ENCODE measurements at places on chromosomes 4 and X.

DNA sequence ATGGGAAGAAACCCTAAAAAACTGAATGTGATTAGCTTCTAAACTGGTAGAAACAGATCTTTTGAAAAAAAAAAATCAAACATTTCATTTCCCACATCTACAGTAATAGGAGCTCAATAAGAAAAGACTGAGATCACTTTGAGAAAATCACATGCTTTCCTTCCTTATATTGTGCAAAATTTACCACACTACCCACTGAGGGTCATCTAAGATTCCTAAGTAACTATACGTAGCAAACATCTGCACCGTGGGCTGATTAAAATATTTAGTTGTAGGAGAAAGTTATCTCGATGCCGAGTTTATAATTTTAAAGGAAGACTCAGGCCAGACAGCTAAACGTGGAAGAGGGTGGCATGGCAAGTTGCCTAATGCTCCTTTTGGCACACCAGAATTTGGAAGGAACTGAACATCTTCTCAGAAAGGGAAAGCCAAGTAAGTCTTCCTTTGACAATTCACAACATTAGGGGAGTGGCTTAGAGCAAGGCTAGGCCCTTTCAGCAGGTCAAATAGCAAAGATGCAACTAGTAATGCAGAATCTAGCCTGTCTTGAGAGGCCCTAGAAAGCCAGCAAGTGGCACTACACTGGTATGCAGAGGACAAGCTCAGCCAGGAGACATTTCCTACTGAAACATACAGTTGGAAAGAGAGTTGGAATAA is 128.0 kb downstream of the TMA16 start:
- no peak for DNase-seq

DNA sequence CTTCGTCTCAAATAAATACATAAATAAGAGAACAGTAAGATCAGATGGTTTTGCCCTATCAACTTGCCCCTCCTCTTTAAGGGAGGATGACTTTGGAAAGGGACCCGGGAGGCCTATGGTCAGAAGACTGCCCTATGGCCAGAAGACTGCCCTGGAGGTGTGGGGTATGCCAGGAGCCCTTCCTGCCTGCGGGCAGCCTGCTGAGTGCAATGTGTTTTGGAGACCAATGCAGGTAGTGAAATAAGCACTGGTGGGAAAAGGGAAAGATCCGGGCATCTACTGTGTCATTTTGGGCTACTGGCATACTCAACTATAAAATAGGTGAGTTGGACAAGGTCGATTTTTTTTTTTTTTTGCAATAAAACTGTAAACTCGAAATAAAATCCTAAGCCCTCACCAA is 129.8 kb upstream of the SLC34A2 start:
- no peak for DNase-seq

DNA sequence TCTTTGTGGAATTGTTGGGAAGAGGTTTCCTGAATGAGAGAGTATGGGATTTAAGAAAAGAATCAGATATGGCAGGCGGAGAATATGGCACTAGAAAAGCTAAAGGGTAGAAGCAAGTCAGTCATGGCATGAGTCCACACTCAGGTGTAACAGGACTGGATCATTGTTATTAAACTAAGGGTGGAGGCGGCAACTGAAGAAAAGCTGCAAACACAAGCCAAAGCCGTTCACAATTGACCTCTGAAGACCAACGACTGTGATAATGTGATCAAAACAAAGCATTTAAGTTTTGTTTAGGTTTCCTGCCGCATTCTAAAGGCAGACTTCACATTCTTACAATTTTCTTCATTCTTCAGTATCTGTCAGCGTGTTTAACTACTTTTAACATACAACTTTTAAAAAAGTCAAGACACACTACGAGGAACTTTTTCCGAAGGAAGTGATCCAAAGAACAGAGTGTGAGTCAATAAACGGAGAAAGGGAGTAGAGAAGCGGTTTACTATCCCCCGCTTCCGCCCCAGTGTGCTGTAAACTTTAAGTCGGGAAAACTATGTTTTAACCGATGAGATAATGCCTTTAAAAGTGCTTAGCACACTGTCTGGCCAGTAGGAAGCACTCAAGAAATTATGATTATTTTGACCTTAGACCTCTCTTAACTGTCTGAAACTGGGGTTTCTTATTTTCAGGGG is 909 bp upstream of the SLAIN2 start:
- DNase-seq = peak; percentile 20

GRCh38 chrX:40772290-40772689 is 36.9 kb upstream of the MED14 start:
- no peak for DNase-seq

- DNase-seq = no peak
These were observed 466.2 kb downstream of the BCOR start for GRCh38 chrX:39631276-39632229.

DNA sequence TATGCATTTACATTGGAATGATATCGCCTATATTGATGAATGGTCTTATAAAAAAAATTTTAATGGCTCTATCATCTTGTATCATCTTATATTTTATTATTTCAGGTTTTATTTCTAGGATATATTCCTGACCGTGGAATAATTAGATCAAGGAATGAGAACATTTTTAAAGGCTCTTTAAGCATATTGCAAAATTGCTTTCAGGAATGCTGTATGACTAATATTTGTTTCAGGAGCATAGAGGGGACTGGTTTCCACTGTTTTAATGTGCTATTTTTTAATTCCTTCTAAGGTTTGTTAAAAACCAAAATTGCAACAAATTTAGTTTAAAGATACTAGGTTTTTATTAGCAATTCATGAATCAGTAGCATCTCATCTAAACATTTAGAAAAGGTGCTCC is 120.2 kb downstream of the BMPR1B start:
- no peak for DNase-seq

DNA sequence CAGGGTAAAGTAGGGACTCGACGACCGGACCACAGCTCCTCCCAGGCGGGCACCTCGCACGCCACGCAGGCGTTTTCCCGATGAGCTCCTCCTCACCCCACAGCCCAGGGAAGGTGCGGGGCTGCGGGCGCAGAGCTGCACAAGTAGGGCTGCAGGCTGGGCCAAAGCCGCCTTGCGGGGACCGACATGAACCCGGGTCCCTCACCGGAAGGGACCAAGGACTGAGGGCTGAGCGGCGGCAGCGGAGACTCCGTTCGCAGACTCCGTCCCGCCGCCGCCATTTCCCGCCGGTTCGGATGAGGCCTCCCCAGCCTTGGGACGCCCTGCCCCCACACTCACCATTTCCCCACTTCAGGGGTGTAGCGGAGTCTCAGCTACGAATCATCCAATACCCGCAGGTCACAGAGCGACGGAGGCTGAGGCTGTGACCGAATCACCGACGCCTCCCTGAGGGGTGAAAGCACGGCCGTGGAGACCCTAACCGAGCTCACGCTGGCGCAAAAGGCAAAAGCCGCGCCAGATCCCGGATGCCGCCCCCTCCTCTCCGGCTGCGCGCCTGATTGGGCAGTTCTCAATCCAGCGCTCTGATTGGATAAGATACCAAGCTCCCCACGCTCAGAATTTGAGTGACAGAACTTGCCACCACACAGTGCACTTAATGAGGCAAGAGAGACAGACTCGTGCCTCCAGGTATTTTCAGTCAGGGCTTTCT is at the start of gene ZNF732:
Gene ZNF732, minus strand, starts transcription at position 506 of the 712 bp plus-strand sequence. Its CDS starts 164 bp downstream, at position 342.
- DNase-seq = peak; percentile 12

- DNase-seq = no peak
These were observed 173.8 kb downstream of the AR start for GRCh38 chrX:67717571-67717970.

GRCh38 chr4:77762531-77762930 is 56.6 kb downstream of the CNOT6L start:
- DNase-seq = no peak

- DNase-seq = no peak
These were observed 109.7 kb downstream of the ZNF827 start for GRCh38 chr4:145828802-145829485.

- DNase-seq = no peak
These were observed 51.5 kb upstream of the FAM241A start for GRCh38 chr4:112093636-112094202.

GRCh38 chr4:35966566-35966965 is 277.7 kb downstream of the ARAP2 start:
- no peak for DNase-seq

DNA sequence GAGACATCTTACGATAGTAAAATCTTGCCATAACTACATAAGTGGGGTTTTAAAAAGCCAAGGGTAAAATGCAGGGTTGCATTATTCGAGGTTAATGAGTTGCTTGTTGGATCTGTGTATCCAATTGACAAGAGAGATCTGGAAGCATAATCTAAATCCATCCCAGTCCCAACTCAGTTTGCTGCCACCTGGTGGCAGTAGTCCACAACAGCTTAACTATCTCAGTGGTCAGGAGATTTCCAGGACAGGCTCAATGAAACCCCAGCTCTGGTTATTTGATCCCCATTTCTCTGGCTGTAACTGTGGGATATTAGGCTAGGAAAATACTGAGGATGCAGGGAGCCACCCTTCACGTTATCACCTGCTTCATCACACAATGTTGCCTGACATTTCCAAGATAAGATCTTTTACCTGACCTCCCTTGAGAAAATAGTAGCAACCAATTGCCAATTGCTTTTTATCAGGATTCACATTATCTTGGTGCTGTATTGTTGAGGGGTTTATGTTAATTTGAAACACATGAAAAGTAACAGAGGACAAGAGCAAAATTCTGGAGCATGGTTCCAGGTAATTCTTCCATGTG is 88.2 kb upstream of the TNIP3 start:
- DNase-seq = peak; percentile 30

DNA sequence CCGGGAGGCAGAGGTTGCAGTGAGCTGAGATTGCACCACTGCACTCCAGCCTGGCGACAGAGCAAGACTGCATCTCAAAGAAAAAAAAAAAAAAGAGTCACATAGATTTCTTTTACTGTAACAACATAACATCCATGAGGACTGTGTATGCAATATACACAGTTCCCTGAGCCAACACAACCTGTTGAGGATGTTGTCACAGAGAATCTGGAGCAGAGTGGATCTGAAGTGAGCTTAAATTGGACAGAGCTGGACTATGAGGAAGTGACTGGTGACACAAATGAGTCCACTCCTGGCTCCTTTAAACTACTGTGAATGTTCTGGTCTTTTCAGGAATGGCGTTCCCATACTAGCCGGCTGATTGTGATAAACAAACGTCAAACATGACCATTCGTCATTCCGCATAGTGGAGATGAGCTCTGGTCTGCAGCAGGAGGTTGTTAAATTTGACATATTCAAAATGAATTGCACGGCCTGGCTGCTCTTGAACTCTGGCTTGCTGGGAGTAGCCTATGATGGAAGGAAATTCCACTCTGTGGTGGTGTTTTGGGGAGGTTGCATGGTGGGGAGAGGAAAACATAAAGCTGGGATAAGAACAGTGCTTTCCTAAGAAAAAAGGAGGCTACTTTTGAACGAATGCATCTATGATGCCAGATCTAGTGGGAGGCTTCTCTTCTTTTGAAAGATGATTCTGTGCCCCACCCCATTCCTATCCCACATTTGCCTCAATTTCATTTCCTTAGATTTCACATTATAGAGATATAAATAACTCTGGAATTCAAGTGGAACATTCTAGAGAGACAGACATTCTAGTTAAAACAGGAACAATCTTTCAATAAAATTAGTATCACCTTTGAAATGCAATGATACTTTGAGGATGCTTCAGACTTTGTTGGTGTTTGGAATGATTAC is 149.5 kb downstream of the SHROOM3 start:
- DNase-seq = no peak

All from frontal cortex (tissue), 4 donors.